Stimulated activated CD8-positive, alpha-beta memory T cell treated with anti-CD3 and anti-CD28 coated beads, Interleukin-7, amount 100 ng/mL, for 24 hours (primary cell): ENCODE measurements at places on chromosomes 2 and 18.

DNA sequence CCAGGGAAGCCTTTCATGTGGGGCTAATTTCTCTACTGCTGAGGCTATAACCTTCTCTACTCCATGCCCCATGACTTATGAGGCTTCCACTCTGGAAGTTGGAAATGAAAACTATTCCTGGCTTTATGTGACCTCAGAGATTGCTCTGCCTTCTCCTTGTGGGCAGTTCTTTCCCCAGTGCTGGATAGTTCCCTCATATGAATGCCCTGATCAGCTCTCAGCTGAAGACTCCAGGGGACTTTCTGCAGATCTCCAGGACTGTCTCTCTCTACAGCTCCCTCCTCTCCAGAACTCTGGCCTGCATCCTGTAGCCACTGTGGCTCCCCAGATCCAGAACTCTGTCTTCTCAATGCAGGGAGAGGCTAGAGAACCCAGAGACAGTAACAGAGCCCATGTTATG, 235.1 kb downstream of the SEPTIN10 start:
- no peak for DNase-seq

- DNase-seq: no peak
These were observed 81.6 kb upstream of the TMEM17 start for GRCh38 chr2:62587592-62587991.

GRCh38 chr18:67766930-67767329, 250.4 kb upstream of the DSEL start:
- DNase-seq: no peak

GRCh38 chr2:172253190-172254052, 150.7 kb upstream of the DLX2 start:
- DNase-seq: peak; percentile 13

DNA sequence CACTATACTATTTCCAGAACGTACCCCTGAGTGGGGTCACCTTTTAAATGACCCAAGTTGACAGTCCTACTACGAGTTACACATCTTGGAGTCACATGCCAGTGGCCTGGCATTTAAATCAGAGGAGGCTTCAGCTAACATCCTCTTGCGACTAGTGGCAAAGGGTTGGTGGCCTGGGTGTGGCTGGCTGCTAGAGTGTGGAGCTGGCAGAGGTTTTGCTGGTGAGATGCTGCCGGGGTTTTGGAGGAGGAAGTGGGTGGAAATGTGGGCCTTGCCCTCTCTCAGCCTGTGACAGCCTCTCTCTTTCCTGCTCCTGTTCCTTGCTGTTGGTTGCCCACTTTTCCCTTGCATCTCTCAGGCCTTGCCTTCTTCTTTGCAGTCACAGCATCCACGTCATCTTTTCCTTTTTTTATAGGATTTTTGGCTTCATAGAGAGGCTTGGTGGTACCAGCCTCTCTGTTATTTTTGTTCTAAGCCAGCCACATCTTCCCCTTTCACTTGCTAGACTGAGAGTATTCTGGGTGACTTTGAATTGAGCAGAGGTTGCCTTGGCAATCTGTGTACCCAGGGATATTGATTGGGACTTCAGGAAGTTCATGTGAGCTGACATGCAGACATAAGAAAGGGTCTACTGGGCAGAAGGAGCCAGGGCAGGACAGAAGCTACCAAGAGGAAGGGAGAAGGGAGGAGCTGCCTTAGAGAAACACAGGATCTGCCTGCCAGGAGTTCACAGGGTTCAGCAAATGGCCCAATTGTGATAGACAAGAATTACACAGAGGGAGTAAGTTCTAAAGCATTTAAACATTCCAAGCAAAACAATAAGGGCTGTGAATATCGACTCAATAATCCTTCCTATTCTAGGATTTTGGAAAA, 55.4 kb downstream of the CDC42EP3 start:
- no peak for DNase-seq

DNA sequence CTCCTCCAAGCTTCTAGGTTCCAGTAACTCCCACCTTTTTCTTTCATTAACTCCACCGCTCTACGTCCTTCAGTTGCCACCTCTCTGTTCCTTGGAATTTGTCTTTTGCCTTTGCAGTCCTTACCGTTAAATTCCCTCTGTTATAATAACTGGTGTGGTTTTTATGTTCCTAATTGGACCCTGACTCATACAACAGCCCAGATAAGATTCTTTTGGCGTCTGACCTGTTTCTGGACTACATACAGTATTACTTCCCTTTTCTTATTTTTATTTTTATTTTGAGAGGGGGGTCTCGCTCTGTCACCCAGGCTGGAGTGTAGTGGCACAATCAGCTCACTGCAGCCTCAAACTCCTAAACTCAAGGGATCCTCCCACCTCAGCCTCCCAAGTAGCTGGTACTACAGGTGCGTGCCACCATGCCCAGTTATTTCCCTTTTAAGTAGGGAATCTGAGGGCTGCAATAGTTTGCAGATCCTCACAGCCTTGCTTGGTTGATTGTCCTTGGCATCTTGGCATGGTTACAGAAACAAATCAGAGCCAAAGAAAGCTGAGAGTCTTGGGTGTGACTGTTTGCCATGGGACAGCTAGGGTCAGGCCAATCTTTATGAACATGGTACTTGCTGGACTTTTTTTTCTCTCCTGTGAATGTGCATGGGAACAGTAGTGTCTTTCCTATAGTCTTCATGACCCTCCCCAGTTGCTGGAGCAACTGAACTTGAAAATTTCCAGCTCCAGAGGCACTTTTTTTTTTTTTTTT, 22.0 kb downstream of the TCF23 start:
- DNase-seq: no peak

DNA sequence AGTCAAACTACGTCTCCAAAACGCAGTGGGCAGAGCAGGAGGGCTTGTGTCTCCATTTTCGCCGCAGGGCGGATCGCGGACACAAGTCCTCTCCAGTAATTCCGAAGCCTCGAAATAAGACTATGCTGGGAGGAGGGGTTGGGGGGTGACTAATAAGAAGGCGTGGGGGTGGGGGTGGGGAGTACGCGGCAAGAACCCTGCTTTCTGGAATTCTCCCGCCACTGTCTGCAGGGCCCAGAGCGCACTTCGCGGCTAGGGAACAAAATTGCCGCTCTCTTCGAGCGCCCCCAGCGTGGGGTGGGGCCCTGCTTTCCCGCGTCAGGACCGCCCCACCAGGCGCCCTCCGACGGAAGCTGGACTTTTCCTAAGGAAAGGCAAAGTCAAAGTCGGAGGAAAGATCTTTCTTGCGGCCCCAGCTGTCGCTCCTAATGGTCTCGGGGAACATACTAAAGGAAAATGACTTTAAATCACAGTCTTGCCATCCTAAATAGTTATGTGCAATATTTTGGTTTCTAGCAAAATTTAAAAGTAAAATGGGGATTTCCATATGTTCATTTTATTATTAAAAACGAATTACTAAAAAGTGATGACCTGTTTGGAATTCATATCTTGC, 11.9 kb downstream of the NR4A2 start:
- no peak for DNase-seq

- no peak for DNase-seq
These were observed 250.5 kb upstream of the TMEM200C start for GRCh38 chr18:6145645-6146306.

GRCh38 chr2:59583173-59583765, 970.2 kb downstream of the BCL11A start:
- no peak for DNase-seq

GRCh38 chr2:69911985-69912563, 2.8 kb upstream of the MXD1 start:
- no peak for DNase-seq

- DNase-seq: no peak
These were observed 11.2 kb downstream of the NABP1 start for GRCh38 chr2:191688934-191689695.

DNA sequence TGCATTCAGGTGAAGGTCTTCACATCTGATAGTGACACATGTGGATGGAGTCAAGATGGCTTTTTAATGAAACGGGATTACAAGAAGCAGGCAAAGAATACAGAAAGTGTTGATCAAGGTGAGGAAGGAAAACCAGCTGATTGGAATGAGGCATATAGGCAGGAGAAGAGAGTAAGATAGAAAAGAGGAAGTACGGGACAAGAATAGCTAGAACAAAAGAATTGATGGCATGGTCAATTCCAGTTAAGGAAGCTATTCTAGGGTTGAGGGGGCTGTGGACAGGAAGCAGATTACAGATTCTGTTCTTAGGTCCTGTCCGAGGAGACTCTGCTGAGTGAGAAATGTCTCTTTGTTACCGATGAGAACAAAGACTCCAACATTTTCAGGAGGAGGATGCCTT, 13.2 kb upstream of the NCK2 start:
- no peak for DNase-seq

GRCh38 chr18:75977081-75977480, 518.0 kb downstream of the ZNF516 start:
- DNase-seq: no peak
